ENCODE measurements at places on chromosomes 12 and 14.
A peak's percentile ranks its signal among the peaks of the same experiment; 100 is the strongest.

DNA sequence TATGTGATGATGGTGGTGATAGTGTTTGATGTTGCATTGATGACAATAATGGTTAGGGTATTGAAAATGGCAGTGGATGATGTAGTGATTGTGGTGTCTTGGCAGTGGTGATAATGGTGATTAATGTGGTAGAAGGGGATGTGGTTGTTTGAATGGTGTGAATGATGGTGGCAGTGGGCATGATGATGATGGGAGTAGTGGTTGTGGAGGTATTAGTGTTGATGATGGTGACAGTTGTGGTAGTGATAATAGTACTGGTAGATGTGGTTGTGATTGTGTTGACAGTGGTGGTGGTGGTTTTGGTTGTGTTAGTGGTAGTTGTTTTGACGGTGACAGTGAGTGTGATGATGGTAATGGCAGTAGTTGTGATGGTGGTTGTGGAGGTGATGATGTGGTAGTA is 1049.0 kb downstream of the VRK1 start:
- DNase-seq = no peak

GRCh38 chr12:116200812-116201211 is 76.7 kb downstream of the MED13L start:
- no peak for DNase-seq

DNA sequence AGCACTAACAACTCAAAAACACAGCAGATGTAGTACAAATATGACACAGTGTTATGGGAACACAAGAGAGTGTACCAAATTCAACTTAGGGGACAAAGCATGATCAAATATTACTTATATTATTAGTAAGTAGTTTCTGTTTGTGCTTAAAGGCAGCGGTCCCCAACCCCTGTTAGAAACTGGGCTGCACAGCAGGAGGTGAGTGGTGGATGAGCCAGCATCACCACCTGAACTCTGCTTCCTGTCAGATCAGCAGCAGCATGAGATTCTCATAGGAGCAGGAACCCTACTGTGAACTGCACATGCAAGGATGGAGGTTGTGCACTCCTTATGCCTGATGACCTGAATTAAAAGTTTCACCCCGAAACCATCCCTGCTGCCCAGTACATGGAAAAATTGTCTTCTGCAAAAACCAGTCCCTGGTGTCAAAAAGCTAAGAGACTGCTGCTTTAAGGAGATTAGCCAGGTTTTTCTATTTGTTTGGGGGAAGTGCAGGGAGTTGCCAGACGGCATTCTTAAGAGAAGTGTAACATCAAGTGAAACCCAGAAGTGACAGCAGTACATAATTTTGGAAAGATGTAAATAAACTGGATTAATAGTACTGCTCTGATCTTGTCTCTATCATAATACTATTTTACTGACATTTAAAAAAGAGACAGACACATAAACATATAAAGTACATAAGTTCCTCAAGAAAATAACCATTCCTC is 26.7 kb downstream of the GTF2A1 start:
- DNase-seq = no peak

- DNase-seq = no peak
These were observed 55.1 kb downstream of the ERH start for GRCh38 chr14:69342928-69343525.

DNA sequence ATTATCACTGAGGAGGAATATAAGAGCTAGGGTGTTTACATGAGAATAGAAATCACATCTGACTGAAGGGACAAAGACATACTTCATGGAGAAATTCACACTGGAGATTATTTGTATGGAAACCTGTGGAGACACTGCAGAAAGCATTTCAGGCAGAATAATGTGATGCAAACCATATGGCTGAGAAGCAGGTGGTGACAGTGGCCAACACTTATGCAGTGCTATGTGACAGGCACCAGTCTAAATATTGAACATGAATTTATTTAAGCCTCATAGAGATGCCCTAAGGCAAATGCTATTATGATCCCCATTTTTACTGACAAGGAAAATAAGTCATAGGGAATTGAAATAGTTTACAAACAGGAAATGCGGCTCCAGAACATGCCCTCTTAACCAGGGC is 16.2 kb downstream of the ALG10B start:
- DNase-seq = no peak

DNA sequence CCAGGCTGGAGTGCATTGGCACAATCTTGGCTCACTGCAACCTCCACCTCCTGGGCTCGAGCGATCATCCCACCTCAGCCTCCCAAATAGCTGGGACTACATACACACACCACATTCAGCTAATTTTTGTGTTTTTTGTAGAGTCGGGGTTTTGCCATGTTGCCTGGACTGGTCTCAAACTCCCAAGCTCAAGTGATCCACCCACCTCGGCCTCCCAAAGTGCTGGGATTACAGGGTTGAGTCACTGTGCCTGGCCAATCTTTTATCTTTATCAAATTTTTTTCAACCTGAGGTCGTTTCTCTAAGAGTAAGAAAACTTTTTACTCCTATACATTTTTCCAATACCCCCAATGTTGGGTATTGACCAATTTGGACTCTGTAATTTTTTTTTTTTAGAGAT is 40.0 kb upstream of the NAP1L1 start:
- no peak for DNase-seq

- no peak for DNase-seq
These were observed 33.2 kb upstream of the LTBP2 start for GRCh38 chr14:74645244-74645643.

DNA sequence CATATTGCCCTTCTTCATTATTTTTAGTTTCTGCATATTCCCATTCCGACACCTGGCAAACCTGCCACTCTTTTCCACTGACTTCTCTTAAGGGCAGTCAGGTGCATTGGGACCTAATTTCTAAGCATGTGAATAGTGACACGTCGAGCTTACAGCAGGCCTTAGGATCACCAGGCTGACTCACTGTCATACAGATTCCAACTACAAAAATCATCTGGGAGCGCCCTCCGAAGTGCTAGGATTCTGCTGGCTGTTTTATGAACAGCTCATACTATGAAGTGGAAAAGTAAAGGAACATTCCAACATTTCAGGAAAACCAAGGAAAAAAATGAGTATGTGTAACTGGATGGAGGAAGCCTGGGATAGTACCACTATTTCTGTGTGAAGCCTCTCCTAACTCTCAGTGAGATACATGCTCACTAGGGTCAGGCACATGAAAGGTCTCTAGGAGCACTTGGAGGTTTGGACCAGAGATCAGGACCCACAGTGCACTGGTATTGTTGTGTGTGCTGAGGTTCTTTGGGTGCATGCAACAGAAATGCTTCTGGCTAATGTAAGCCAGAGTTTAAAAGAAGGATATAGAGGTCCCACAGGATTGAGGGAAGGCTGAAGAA is 257.4 kb downstream of the ZFP36L1 start:
- no peak for DNase-seq

DNA sequence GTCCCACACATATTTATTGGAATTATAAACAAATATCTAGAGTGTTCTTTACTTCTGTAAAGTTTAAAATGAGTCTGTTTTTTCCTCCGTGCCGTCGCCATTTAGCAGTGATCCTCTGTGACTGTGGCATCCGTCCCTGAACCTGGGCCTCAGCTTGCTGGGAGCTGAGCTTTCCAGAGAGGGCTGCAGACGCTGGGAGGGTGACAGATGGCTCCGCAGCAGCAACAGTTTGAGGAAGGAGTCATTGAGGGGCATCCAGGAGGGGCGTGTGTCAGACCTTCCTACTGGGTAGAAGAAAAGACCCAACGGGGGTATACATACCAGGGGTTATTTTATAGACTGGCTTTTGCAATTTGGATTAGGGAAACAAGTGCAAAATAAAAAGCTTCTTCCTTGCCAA is 47.9 kb downstream of the NEUROD4 start:
- no peak for DNase-seq

- no peak for DNase-seq
These were observed 24.5 kb downstream of the JDP2 start for GRCh38 chr14:75452324-75452723.

DNA sequence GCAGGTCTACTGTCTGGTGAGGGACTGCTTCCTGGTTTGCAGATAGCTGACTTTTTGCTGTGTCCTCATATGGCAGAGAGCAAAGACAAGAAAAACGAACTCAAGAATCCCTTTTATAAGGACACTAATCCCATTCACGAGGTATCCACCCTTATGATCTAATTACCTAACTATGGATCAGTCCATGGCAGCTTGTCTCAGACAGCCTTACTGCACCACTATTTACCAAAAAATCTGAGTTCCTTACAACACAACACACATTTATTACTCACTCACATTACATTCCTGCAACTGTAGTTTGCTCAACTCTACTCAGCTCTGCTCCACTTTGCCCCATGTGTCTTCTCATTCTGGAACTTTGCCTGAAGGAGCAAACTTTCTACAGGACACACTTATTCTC is 10.1 kb upstream of the SLC6A15 start:
- no peak for DNase-seq

- DNase-seq = no peak
These were observed 107.3 kb downstream of the RIMBP2 start for GRCh38 chr12:130608831-130609230.

- no peak for DNase-seq
These were observed 88.4 kb downstream of the ANO2 start for GRCh38 chr12:5856692-5857091.

DNA sequence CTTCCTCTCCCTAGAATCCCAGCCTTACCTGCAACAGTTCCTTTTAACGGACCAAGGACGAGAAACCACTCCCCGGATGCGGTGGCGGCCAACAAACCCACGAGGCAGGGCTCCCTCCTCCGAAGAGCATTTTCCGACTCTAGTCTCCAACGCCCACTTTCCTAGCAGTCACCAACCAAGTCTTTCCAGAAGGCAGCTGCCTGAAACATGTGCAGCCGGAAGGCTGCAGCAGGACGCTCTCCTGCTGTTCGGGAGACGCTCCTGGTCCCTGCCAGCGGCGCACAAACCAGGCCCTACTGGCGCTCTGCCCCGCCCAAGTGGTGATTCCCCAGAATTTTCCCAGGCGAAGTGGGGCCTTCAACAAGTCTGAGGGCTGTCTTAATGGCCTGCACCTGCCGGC is 21.1 kb upstream of the ADAM20 start:
- DNase-seq = no peak

- no peak for DNase-seq
These were observed 33.3 kb downstream of the RAD52 start for GRCh38 chr12:916240-916639.

DNA sequence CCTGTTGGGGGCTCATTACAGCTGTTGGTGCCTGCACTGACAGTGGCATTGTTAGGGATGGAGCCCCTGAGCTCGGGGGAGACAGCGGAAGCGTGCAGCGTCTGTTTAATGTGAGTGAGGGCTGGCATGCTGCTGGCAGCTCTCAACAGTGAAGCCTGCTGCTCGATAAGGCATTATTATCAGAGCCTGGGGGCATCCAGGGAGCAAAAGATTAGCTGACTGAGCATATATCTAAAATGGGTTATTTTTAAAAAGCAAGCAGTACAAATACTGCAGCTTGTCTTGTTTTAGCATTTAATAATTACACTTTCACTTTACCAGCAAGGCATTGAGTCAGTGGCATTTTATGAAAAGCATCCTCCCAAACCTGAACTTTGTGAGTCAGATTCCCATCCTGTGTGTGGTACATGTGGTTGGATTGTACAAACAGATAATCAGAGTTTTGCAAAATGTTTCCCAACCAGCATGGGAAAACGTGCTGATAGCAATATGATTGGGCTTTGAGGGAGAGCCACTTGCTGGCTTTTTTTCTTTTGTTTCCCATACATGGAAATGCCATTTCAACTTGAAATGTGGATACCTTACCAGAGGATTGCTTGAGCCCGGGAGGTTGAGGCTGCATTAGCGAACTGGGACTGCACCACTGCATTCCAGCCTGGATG is 150.8 kb downstream of the PRKCH start:
- DNase-seq = no peak

- peak; percentile 58 for DNase-seq
These were observed 37.4 kb downstream of the SUSD6 start for GRCh38 chr14:69648480-69649451.

- no peak for DNase-seq
These were observed 934.4 kb downstream of the AACS start for GRCh38 chr12:125999628-126000027.

DNA sequence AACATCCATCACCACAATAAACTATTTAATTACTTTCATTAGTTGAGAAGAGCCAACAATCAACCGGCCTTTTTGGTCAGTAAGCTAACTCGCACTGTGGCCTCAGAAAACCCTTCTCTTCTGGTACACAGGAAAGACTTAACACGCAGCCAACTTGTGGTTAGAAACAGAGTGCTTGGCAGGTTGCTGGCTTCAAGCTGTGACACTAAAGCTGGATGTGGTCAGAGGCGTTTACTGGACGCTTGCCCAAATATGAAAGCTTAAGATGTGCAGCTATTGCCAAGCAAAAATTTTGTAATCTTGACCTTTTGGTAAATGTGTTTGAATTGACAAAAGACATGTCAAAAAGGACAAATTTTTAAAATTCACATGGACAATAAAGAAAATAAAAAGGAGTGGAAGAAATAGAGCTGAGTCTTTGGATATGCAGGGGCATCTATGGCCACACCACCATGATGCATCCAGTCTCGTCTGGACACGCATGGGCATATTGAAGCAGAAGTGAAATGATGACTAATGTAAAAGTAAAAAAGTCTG is 2.6 kb upstream of the KLRK1 start:
- DNase-seq = peak; percentile 56

DNA sequence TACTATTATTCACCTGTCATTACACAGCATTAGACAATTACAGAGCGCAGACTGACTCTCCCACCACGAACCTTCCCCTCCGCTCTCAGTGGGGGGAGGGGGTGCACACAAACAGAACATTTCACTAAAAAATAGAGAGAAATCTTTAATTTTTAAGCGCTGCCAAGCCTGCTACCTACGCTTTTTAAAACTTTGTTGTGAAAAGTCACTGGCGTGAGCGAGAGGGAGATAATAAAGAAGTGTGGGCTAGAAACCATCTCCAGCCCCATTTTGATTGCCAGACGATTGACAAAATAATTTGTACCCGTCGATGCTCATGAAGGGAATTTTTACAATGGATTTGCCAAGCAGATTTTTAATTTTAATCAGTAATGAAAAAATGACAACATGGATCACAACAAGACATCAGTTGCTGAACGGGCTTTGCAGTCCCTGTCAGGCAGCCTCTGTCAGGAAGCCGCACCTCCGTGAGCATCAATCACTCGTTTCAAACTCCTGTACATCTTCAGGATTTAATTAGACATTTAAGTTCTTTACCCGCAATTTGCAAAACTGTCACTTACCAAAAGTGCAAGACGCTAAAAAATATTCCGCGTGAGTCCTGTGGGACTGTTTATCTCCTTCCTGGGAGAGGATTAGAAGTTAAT is 209.1 kb downstream of the BCL11B start:
- no peak for DNase-seq

Data from NCI-H2081 (cell line).